ENCODE measurements at places on chromosomes 7 and 10. TPM values are rescaled to one million over a fixed set of nuclear protein-coding genes. Genes with fewer than 3 reads are reported as not detected.

DNA sequence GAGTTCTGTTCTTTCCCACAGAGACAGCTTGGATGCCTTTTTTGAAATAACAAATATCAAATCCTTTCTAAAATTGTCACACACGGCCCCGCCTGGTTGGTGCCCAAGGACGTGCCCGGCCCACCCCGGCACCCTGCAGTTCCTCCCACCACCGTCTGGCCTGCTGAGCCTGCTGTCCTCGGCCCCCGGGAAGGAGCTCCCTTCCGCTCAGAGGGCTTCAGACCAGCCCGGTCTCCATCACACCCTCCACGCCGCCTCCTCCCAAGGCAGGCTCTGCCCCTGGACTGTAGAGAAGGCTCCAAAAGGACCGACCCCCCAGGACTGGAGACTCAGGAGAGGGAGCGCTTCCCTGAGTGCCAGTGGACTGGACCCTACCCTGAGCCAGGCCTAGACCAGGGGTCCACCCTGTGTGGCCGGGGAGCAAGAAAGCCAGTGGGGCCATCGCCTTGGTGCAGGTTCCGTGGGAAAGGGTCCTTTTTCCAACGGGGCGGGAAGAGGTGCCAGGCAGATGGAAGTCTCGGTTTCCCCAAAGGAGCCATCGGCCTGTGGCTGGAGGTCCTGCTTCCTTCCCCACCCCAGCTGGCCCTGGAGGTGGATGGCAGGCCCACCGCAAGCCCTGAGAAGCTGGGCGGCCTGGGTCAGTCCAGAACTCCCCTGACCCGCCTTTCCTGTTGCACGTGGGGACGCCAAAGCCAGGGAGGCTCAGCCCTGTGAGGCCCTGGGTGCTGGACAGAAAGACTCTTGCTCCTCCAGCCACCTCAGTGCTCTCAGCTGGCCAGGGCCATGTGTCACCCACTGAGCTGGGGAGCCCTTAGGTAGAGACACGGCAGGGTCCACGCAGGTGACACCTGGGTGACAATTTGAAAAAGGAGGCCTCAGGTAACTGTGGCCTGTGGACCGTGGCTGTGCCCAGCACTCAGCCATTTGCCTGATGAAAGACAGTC lies 69.8 kb downstream of the PWWP2B start:
- DNase-seq: no peak

Gene GIMAP1
- 2.4 TPM for polyA plus RNA-seq

GRCh38 chr7:8022628-8023027 lies 54.0 kb downstream of the GLCCI1 start:
- no peak for DNase-seq

Gene CRYGN
- not detected for polyA plus RNA-seq

- DNase-seq: no peak
These were observed 12.8 kb upstream of the WIPF3 start for GRCh38 chr7:29793507-29793906.

DNA sequence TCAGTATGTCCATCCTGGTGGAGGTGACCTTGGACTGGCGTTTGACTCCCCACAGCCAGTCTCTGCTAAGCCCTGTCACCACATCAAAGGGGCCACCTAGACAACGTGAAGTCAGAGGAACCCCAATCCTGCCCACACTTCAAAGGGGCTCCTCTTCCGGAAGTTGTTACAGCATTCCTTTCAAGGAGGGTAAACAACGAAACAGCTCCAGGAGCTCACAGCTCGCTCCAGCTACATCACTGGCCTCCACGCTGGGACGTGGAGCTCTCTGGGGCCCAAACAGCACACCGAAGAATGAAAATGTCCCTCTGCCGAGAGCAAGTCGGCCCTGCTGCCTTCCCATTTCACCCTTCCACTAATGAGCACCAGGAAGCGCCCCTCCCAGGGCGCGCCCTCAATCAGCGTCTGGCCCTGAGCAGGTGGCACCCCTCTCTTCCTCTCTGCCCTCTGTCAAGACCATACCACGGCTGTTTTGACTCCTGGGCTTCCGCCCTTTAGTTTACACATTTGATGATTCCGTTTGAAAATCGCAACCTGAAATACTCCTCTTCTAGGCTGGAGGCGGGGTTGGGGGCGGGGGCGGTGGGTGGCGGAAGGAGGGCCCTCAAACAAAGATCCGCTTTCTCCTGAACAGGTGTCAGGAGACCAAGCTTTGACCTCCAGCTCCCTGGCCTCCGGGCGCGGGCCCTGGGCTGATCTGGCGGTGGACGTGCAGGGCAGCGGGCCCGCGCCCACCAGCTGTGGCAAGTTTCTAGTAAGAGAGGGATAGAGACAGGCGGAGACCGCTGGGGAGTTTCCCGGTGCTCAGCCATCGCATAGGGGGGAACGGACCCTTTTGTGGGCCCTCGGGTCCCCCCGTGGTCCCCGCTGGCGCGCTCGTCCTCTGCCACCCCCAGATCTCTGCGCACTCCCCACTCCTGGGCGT lies 53.1 kb upstream of the KDM7A start:
- no peak for DNase-seq

Gene PNLIP
- polyA plus RNA-seq: not detected

DNA sequence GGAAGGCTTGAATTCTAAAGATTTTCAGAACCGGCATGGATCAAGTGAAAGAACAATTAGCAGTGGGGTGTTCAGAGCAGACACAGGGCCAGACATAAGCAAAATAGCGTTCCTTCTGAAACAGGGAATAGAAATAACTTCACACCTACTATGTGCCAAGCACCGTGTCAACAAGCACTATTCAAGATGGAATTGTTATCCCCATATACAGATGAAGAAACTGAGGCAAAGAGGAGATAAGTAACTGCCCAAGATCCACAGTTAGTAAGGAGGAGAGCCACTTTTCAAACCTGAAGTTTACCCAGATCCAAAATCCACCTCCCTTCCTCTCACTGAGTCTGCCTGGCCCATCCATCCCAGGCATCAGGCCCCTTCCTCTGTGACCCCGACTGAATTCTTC lies 73.6 kb upstream of the PIK3CG start:
- no peak for DNase-seq

- DNase-seq: no peak
These were observed 77.5 kb downstream of the LRRC4 start for GRCh38 chr7:127953423-127954356.

DNA sequence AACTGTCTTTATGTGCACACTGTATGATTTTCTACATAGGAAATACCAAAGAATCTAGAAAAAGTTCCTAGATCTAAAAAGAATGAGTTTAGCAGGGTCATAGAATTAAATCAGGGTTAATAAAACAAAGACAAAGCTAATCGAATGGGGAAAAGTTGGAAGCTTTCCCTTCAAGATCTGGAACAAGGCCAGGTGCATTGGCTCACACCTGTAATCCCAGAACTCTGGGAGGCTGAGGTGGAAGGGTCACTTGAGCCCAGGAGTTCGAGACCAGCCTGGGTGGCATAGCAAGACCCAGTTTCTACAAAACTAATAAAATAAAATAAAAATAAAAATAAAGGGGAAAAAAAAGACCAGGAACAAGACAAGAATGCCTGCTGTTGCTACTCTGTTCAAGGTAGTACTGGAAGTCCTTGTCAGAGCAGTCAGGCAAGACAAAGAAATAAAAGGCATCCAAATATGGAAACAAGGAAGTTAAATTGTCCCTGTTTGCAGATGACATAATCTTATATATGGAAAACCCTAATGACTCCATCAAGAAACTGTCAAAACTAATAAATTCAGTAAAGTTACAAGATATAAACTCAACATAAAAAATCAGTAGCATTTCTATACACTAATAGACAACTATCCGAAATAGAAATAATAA lies 76.1 kb upstream of the RHEB start:
- DNase-seq: no peak

DNA sequence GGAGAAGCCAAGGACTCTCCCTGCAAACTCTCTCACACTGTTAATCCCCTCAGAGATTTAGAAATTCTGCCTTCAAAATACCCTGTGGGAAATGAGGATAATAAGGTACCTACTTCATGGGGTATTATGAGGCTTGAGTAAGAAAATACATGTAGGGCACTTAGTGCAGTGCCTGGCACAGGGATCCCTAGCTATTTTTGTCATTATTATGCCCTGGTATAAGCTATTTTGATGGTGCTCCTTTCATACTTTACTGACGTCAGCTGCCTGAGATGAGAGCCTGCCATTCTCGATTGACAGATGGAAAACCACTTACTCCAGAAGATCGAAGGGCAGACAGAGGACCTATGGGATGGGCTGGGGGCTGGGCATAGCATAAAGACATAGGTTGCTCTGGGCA lies 30.1 kb downstream of the MKX start:
- no peak for DNase-seq

- no peak for DNase-seq
These were observed 85.5 kb downstream of the SLC25A13 start for GRCh38 chr7:96236198-96237039.

Gene SPDYE16
- 2.7 TPM for polyA plus RNA-seq

Gene ADAM12
- polyA plus RNA-seq: 15.0 TPM

- DNase-seq: no peak
These were observed 31.9 kb downstream of the MICU1 start for GRCh38 chr10:72593963-72594362.

Measured in forelimb muscle (tissue), 1 donor.